Right ventricle myocardium inferior (tissue), 1 donor: ENCODE measurements at places on chromosomes 6 and 20.
A peak's percentile ranks its signal among the peaks of the same experiment; 100 is the strongest.

DNA sequence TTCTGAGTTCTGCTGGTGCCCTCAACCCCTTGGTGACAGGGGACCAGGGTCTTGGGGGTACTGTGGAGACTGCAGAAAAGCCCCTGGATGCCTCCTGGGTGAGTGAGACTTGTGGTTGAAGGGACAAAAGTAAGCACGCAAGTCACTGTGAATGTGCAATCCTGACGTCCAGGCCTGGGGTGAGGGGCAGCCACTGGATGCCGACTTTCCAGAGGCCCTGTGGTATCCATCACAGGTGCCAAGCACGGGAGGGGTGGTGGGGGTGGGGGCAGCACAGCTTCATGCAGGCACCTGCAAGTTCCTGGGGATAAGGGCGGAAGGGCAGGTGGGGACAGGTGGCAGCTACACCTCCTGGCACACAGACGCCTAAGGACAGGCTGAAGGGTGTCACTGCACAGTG lies 20.1 kb upstream of the UBE2V1 start:
- DNase-seq: no peak

- DNase-seq: no peak
Observed at GRCh38 chr20:2246069-2246491, 49.7 kb upstream of the TGM3 start.

- DNase-seq: no peak
Observed at GRCh38 chr6:93337772-93338394, 81.5 kb downstream of the EPHA7 start.

GRCh38 chr20:59933296-59933848 lies at the start of gene SYCP2:
TSS of gene SYCP2 (minus strand) at chr20:59933637. CDS start at chr20:59922413, 11,224 bp downstream.
- no peak for DNase-seq

DNA sequence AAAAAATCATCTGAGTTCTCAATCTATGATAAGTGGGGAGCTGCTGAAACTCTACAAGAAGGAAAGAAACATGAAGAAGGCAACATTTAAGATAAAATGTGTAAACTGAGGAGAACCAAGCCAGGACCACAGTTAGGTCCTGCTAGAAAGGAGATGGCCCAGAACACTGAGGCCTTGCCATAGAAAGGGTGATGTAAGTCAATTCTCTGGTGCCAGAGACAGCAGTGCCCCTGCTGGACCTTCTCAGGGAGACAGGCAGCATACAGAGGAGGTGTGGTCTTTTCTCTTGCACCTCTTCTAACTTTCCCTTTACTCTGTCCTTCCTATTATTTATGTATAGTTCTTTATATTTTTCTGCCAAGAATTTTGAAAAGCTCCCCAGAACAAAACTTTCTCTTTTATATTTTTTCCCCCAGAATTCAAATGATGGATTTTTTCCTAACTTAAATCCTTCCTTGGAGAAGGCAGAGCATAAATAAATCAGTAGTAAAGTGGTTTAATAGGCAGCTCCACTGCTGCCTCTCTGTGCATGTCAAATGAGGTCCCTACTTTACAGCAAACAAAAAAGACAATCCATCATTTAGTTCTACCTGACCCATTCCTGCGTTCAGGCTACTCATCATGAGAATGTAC lies 9.0 kb downstream of the UQCC2 start:
- peak; percentile 45 for DNase-seq

DNA sequence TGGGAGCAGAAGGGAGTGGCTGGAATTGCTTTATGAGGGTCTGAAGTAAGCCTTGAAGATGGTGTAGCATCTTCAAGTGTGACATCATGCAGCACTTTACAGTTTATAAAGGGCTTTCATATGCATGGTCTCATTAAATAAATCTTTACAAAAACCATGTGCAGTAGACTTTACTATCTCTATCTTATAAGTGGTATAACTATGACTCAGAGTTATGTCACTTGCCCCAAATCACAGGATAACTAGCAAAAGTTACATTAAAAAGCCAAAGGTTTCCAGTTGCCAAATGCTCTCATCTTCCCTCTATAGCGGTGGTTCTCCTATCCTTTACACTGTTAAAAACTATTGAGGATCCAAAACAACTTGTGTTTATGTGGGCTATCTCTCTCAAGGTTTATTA lies 687.7 kb upstream of the MARCKS start:
- no peak for DNase-seq

DNA sequence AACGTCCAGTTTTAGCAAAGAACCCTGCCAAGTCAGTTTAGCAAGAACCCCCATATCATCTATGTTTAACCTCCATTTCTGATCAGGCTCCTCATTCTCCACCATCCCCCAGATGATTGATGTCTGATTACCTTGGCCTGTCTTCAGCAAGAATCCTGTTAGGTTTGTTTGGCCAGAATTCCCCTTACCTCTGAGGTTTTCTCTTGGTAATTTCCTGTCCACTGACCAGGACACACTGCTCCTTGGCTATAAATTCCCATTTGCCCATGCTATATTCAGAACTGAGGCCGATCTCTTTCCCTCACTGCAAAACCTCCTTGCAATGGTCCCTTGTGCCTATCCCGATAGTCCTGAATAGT lies 27.0 kb downstream of the ZNF311 start:
- DNase-seq: no peak

DNA sequence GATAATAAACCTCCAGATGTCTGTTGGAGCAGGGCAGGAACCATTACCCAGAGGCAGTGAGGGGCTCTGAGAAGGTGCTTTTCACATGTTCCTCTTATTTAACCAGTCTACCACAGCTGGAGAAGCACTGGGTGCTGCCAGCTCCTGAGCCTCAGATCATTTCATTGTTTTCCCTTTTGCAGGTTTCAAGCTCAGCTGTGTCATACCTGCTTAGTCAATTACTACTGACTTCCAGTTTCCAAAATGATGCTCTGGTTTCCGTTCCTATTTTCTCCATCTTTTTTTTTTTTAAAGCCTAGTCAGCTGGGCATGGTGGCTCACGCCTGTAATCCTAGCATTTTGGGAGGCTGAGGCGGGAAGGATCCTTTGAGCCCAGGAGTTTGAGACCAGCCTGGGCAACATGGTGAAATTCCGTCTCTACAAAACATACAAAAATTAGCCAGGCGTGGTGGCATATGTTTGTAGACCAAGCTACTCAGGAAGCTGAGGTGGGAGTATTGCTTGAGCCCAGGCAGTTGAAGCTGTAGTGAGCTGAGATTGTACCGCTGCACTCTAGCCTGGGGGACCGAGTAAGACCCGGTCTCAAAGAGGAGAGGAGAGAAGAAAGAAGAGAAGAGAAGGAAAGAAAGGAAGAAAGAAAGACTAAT lies 6.7 kb downstream of the FLOT1 start:
- DNase-seq: no peak

DNA sequence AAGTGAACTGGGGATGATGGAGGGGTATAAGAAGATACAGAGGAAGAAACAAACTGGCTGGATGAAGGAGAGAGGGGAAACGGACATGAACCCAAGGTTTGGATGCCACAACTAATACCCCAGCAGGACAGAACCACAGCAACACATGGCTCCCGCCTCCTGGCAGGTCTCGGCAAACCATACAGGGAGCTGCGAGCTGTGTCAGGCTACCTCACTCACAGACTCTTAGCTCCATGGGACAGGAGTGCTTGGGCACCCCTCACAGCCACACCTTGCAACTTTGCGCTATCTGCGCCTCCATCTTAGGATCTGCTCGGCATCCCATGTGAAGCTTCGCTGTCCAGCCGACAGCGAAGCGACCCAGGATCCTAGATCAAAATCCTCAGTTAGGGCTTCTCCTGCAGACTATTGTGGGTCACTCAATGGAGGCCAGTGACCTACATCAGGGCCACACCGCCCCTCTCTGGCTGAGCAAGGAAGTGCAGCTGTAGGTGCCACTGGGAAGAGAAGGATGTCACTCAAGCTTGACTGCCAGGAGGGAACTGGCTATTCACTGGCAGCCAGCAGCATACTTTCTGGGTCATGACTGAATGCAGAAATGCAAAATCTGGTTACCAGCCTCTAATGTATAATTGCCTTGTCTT lies 174.4 kb upstream of the RIN2 start:
- DNase-seq: peak; percentile 83

GRCh38 chr20:35263532-35264341 lies 14.2 kb downstream of the MMP24OS start:
- DNase-seq: no peak

- no peak for DNase-seq
Observed at GRCh38 chr6:52495922-52496321, 75.8 kb downstream of the EFHC1 start.

DNA sequence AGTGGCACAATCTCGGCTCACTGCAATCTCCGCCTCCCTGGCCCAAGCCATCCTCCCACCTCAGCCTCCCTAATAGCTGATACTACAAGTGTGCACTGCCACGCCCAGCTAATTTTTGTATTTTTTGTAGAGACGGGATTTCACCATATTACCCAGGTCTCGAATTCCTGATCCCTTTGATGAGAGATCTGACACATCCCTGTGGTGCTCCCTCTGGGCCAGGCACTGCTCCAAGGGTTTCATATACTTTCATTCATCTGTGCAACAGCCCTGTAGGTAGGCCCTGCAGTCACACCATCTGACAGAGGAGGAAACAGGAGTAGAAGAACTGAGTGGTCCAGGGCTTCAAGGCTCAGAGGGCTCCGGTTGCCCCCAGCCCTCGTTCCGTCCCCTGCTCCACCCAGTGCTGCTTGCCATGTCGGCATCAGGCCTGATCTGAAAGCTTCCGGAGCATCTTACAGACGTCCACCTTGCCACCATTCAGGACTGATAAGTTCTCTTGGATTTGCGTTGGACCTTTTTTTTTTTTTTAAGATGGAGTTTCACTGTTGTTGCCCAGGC lies 3.3 kb downstream of the ZGPAT start:
- no peak for DNase-seq

DNA sequence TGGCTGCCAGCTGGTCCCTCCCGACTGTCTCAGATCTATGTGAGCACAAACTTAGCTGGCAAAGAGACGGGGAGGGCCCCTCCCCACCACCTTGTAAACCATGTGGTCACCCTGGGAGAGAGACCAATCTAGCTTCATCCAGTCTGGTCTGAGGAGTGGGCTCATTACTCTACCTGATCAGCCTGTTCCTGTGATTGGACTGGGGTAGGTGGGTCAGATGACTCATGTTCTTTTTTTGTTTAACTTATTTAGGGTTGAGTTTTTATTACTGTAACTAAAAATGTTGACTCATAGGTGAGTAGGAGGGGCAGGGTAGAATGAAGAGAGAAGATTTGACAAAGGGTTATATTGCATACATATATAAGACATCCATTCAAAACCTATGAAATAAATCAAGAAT lies 4.7 kb downstream of the GSTA4 start:
- no peak for DNase-seq

GRCh38 chr20:21564127-21564773 lies 50.4 kb upstream of the NKX2-2 start:
- DNase-seq: no peak

DNA sequence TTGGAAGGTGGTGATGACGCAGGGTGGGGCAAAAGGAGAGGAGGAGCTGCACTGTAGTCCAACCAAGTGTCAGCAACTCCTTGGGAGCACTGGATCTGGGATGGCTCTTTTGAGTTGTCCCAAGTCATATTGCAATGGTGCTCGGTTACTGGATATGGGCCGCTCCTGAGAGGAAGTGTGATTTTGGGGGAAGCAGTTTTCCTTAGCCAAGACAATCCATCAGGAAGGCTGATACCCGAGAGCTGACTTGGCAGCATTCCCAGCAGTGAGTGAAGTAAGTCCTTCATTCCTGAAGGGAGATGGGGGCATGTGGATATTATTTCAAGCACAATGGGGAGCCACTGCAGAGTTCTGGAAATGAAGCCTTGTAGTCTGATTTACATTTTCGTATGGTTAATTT lies 354.1 kb downstream of the RFPL4B start:
- no peak for DNase-seq

- no peak for DNase-seq
Observed at GRCh38 chr6:14118446-14118845, 874 bp downstream of the CD83 start.

DNA sequence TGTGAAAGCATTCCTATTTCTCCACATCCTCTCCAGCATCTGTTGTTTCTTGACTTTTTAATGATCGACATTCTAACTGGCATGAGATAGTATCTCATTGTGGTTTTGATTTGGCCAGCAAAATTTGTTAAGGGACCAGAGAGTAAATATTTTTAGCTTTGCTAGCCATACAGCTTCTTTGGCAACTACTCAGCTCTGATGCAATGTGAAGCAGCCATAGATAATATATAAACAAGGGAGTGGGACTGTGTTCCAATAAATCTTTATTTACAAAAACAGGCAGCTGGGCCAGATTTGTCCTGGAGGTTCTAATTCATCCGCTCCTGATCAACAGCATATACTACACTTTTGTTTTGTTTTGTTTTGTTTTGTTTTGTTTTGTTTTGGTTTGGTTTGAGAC lies 202.9 kb downstream of the ZNF217 start:
- no peak for DNase-seq

- DNase-seq: no peak
Observed at GRCh38 chr20:6680854-6681253, 86.6 kb upstream of the BMP2 start.

GRCh38 chr6:150775415-150776203 lies 89.9 kb upstream of the MTHFD1L start:
- DNase-seq: no peak

GRCh38 chr6:127342946-127343808 lies at the start of gene ECHDC1:
TSS of gene ECHDC1 (minus strand) at chr6:127343609. CDS start at chr6:127331028, 12,581 bp downstream.
- DNase-seq: peak; percentile 86

GRCh38 chr20:51249215-51249614 lies 226.3 kb upstream of the KCNG1 start:
- no peak for DNase-seq

- DNase-seq: no peak
Observed at GRCh38 chr6:19759117-19759880, 77.9 kb upstream of the ID4 start.

DNA sequence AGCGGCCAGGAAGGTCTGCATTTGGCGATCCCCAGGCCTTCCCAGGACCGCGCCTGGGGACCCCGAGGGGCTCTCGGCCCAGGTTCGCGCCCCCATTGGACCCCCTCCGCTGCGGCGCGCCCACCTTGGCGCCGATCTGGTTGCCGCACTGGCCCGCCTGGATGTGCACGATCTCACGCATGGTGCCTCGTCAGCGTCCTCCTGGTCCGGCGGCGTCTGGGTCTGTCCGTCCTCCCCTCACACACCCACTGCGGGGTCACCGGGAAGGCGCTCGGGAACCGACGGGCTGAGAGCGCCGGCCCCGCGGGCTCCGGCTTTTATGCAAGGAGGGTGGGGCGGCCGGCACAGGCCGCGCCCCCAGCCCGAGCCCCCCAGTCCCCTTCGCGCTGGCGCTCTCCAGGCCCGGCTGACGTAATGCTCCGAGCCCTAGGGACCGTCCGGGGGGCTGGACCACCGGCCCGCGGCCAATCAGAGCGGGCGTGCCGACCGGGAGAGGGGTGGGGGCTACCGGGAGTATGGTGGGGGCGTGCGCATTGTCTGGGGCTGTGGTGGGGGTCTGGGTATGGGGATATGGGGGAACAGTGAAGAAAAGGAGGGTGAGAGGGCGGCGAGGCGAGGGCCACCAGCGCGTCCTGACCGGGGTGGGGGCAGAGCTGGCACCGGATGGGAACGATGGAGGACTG lies at the start of gene TUBB2B:
TUBB2B (minus strand) TSS at position 291 of the 683 bp plus-strand sequence; CDS start at position 181, 110 bp downstream.
- no peak for DNase-seq

GRCh38 chr6:30760549-30760948 lies 16.2 kb upstream of the IER3 start:
- no peak for DNase-seq

- DNase-seq: peak; percentile 61
Observed at GRCh38 chr20:49880177-49880576, 35.2 kb downstream of the SPATA2 start.
